ENCODE measurements at places on chromosomes 5 and 9.

DNA sequence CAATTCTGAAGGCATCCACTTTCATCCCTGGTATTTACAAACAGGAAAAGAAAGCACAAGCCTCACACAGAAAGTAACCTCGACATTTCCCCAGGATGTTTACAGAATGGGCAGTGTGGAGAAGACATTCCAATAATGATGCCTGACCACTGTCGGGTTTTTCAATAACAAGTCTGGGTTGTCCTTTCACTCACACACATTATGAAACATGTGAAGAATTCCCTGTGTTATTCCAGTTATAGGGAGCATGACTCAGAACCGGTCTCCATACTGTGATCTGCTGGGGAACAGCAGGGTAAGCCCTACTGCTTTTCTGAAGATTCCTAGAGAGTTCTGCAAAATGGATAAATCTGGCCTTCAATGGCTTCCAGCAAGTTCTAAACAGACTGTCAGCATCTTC, 155.3 kb downstream of the ADAMTS12 start:
- no peaks in the 10 kb centered on the region for H3K4me1 ChIP-seq
- no peak overlapping the region for H3K4me3 ChIP-seq
- no peaks in the 10 kb centered on the region for H3K36me3 ChIP-seq
- H3K27me3 ChIP-seq = no peaks in the 10 kb centered on the region
- H3K27ac ChIP-seq = peak overlapping the region; percentile 5

- no peak overlapping the region for H3K27ac ChIP-seq
- H3K4me1 ChIP-seq = no peaks in the 10 kb centered on the region
- H3K36me3 ChIP-seq = no peaks in the 10 kb centered on the region
- DNase-seq = no peak
- no peak overlapping the region for H3K4me3 ChIP-seq
Observed at GRCh38 chr5:139188558-139189270, 9.5 kb downstream of the SIL1 start.

- no peaks in the 10 kb centered on the region for H3K27me3 ChIP-seq
- no peaks in the 10 kb centered on the region for H3K4me1 ChIP-seq
- no peak overlapping the region for H3K27ac ChIP-seq
- H3K4me3 ChIP-seq = no peak overlapping the region
Observed at GRCh38 chr9:116027511-116027910, 126.1 kb upstream of the PAPPA start.

DNA sequence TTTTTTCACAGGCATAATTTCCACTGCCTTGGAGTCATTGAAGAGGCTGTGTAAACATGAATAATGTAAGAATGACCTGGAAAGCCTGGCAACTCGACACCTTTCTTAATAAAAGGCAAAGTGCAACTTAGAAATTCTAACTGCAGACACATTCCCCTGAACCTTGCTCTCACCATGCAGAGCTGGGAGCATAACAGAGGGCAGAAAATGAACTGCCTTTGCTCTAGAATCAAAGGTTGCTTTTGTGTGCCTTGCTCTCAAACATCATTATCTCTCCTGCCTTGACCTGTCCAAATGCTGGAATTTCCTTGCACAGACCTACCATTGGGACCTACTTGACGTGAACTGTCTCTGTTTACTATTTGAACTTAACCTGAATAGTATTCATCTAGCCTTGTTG, 462.0 kb upstream of the ZNF462 start:
- H3K36me3 ChIP-seq = no peaks in the 10 kb centered on the region
- H3K4me1 ChIP-seq = no peaks in the 10 kb centered on the region

GRCh38 chr9:21688108-21689102, 114.0 kb upstream of the MTAP start:
- H3K4me3 ChIP-seq = peak overlapping the region; percentile 56
- peak overlapping the region; percentile 72 for H3K27ac ChIP-seq
- no peaks in the 10 kb centered on the region for H3K36me3 ChIP-seq
- H3K27me3 ChIP-seq = no peaks in the 10 kb centered on the region

DNA sequence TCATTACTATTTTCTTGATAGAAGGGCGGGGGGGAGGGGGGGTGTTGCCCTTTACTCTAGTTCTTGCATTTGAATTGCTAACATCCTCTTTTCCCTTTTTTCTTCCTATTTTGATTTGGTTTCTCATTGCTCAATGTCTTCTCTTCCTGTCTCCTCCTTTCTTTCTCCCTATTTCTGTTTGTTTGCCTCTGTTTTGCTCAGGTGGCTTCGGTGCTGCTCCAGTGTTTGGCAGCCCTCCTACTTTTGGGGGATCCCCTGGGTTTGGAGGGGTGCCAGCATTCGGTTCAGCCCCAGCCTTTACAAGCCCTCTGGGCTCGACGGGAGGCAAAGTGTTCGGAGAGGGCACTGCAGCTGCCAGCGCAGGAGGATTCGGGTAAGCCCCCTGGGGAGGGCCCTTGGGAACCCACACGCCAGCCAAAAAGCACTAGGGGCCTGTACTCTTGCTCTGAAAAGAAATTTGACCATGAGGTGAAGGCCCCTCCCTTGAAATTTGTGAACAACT, 48.3 kb downstream of the FAM78A start:
- no peaks in the 10 kb centered on the region for H3K36me3 ChIP-seq
- DNase-seq = no peak
- no peak overlapping the region for H3K27ac ChIP-seq

DNA sequence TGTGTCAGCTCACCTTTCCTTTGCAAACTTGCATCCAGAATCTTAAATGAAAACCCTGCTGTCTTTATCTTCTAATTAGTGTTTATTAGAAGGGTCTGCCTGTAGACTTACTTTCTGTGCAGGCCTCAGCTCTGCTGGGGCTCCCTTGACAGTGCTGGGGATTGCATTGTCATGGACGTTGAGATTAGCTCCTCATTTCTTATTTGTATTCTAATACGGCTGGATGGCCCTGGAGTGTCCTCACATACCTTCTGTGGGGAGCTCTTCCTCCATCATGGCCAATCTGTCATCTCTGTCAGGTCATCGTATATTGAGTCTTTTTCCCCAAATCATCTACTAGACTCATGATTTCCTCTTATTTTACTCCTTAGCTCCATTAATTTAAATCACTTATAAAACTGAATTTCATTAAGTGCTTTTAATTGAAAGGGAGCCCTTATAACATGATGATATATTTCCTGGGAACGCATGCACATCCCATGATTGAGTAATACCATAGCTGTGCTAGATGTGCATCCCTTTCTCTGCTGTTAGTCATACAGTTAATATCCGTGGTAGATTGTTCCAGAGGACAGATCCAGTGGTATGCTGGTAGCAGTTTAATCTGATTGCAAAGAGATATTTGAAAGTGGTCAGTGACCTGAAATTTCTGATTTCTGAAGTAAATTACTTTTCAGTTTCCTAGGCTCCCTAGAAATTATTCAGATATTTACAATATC, 61.6 kb downstream of the ICE1 start:
- no peak overlapping the region for H3K27ac ChIP-seq
- no peaks in the 10 kb centered on the region for H3K27me3 ChIP-seq
- no peak overlapping the region for H3K4me3 ChIP-seq

- peak overlapping the region; percentile 71 for H3K27ac ChIP-seq
- H3K4me3 ChIP-seq = no peak overlapping the region
- H3K36me3 ChIP-seq = no peaks in the 10 kb centered on the region
- no peaks in the 10 kb centered on the region for H3K27me3 ChIP-seq
- H3K4me1 ChIP-seq = peaks cover 8% of the 10 kb centered on the region
Observed at GRCh38 chr5:132487095-132487428, 3.5 kb downstream of the IRF1 start.

DNA sequence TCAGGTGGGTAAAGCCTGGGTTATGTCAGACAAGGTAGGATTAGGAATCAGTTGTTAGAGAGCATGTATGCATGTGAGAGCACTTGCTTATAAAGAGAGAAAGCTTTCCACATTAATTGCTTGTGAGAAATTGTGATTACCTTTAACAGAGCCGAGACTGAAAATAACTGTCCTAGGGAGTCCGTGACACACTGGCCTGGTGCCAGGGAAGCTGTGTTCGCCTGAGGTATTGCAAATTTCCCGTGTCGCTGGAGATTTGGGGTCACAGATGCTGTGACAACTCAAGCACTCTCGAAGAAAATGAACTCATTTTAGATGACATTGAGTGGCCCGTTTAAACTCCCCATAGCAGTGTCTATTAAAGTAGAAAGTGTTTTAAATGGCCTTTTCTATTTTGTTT, 9.6 kb downstream of the SLC1A1 start:
- no peaks in the 10 kb centered on the region for H3K36me3 ChIP-seq
- H3K4me3 ChIP-seq = no peak overlapping the region
- H3K4me1 ChIP-seq = no peaks in the 10 kb centered on the region
- no peak for DNase-seq
- H3K27ac ChIP-seq = no peak overlapping the region

DNA sequence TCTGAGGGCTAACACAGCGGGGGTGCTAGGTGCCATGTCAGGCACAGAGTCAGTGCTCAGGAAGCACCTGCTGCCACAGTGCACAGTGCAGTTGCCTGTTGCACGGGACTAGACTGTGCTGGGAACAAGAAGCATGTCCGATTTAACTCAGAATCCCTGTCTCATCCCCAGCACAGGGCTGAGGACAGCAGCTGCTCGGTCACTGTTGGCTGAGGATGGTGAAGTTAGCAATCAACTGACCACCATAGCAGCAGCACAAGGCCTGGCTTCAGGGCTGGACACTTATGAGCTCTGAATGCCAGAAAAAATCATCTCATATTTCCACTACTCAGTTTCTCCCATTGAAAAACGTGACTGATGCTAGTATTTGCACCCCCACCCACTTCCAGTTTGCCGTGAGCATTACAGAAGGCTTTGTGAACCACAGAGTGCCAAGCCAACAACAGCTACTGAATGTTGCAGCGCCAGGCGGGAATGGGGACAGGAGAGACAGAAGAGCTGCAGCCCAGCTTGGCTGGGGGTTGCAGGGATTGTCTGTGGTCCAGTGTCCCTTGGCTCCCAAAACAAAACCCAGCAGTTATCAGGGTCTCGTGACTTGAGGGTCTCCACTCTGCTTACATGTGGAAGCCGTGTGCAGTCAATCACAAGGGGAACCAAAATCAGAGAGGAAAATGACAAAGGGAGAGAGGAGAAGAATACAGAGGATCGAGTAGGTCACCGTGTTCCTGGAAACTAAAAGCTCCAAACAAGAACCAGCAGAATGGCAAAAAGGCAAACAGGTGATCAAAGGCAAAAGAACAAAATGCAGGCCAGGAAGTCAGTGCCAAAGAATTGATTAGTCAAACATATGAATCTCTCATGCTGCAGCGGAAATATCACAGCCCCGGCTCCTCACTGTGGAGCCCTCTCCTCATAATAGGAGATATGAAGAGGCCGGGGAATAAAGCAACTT, 155.6 kb downstream of the CRB2 start:
- no peak for DNase-seq
- H3K27ac ChIP-seq = no peak overlapping the region
- H3K36me3 ChIP-seq = no peaks in the 10 kb centered on the region
- H3K4me1 ChIP-seq = no peaks in the 10 kb centered on the region

GRCh38 chr5:15203376-15203775, 296.6 kb upstream of the FBXL7 start:
- H3K27ac ChIP-seq = no peak overlapping the region
- no peak overlapping the region for H3K4me3 ChIP-seq
- DNase-seq = no peak
- no peaks in the 10 kb centered on the region for H3K27me3 ChIP-seq
- no peaks in the 10 kb centered on the region for H3K4me1 ChIP-seq
- H3K36me3 ChIP-seq = no peaks in the 10 kb centered on the region

- no peak overlapping the region for H3K4me3 ChIP-seq
- no peaks in the 10 kb centered on the region for H3K36me3 ChIP-seq
- H3K27ac ChIP-seq = no peak overlapping the region
- H3K27me3 ChIP-seq = no peaks in the 10 kb centered on the region
Observed at GRCh38 chr5:175542232-175542965, 64.0 kb downstream of the SFXN1 start.

DNA sequence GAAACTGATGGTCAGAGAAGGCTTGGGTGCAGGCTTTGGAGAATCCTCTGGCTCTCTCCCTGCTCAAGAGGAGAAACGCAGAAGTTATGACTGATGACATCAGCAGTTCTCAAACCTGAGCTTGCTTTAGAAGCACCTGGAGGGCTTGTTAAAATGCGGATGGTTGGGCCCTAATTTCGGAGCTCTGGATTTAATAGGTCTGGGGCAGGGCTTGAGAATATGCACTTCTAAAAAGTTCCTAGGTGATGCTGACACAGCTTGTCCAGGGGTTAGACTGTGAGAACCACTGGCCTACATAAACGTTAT, 26.4 kb downstream of the TBC1D2 start:
- no peak for DNase-seq
- no peaks in the 10 kb centered on the region for H3K36me3 ChIP-seq

DNA sequence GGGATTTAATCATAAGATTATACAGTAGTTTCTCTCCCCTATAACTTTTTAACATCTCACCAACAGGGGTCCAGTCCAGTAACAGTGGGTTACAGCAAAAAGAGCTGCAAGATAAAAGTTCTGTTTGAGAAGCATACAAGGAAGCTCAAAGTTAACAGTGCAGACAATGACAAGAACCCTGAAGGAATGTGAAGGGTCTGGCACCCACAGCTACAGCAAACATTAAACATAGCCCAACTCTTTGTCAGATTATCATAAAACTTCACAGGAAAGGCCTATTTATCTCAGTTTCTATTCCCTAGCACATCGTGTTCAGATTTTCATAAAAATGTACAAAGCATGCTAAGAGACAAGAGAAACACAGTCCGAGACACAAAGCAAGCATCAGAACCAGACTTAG, 309.4 kb downstream of the DIRAS2 start:
- no peaks in the 10 kb centered on the region for H3K27me3 ChIP-seq
- H3K36me3 ChIP-seq = no peaks in the 10 kb centered on the region
- H3K27ac ChIP-seq = no peak overlapping the region

DNA sequence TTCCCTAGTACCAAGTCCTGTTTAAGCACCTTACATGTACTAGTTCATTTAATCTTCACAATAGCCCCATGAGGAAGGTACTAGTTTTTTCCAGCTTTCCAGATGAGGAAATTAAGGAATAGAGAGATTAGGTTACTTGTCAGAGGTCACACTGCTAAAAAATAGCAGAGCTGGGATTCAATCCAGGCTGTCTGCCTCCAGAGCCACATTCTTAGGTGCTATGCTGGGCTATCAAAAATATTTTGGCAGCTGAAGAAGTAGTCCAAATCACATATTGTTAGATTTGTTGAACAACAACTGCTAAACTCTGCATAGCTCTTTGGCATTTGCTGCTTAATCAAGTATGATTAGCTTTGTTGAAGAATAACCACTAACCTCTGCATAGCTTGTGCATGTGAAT, 591.5 kb upstream of the KLF4 start:
- no peaks in the 10 kb centered on the region for H3K4me1 ChIP-seq
- no peaks in the 10 kb centered on the region for H3K27me3 ChIP-seq
- no peaks in the 10 kb centered on the region for H3K36me3 ChIP-seq
- H3K4me3 ChIP-seq = no peak overlapping the region
- H3K27ac ChIP-seq = no peak overlapping the region

DNA sequence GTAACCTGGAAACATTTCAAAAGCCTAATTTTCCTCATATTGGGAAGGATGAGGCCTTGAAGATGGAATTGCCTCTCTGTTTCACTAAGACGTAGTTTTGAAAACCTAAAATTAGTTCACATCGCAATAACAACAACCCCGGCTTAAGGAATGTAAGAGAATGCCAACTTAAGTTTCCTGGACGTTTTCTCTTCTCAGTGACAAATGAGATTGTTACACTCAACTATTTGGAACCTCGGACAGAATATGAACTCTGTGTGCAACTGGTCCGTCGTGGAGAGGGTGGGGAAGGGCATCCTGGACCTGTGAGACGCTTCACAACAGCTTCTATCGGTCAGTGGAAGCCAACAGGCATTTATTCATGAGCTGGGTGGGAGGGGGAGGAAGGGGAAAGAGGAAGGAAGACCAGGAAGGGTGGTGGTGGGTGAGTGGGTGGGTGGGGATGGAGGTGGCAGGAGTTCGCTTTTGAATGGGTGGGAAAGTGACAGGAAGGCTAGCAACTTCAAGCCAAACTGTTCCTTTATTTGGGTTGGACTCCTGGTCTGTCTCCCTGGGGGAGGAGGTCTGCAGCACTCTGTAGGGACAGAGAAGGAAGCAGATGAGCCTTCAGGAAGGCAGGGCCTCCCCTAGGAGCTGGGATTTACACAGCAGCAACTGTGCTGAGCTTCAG, 83.4 kb downstream of the TEK start:
- H3K27me3 ChIP-seq = no peaks in the 10 kb centered on the region
- H3K4me1 ChIP-seq = no peaks in the 10 kb centered on the region
- no peak for DNase-seq
